RWPE1 (cell line): ENCODE measurements at places on chromosomes 1 and 21.

DNA sequence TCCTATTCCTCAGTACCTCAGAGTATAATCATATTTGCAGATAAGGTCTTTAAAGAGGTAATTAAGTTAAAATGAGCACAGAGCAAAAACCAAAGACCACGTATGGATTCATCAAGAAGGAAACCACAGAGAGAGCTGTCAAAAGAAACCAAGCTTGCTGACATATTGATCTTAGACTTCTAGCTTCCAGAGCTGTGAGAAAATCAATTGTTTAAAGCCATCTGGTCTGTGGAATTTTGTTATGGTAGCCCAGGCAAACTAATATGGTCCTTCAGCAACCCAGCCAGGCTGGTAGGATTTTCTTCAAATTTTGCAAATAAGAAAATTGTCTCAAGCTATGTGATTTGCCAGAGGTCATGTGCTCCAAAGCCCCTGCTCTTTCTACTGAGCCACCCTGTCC is 62.5 kb downstream of the LRIG2 start:
- DNase-seq = no peak

- DNase-seq = no peak
These were observed 70.9 kb upstream of the HMCN1 start for GRCh38 chr1:185663332-185663731.

GRCh38 chr1:213956295-213956770 is 31.4 kb upstream of the PROX1 start:
- no peak for DNase-seq

DNA sequence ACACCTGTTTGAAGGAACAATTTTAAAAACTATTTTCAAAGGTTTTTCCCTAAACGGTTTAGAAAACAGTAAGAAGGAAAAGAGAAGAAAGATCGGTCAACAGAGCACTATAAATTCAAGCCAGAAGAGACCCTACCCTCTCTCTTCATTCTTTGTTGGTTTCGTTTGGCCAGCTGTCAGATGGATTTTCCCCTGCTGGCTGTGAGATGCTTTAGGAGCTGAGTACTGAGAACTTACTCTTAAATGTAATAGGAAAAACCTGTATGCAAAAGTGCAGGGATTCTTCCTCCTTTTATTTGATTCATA is 1.3 kb upstream of the TXNIP start:
- DNase-seq = no peak

- DNase-seq = peak; percentile 67
These were observed 817.9 kb downstream of the BRINP3 start for GRCh38 chr1:189659731-189660130.
